ENCODE measurements at places on chromosomes 2 and 18.

- DNase-seq: no peak
These were observed 20.4 kb upstream of the PTMA start for GRCh38 chr2:231687961-231688360.

- DNase-seq: no peak
These were observed 49.3 kb downstream of the ACAA2 start for GRCh38 chr18:49764032-49764431.

GRCh38 chr2:15765686-15766302, 174.1 kb downstream of the DDX1 start:
- no peak for DNase-seq

- no peak for DNase-seq
These were observed 18.8 kb upstream of the SOX11 start for GRCh38 chr2:5673145-5674025.

DNA sequence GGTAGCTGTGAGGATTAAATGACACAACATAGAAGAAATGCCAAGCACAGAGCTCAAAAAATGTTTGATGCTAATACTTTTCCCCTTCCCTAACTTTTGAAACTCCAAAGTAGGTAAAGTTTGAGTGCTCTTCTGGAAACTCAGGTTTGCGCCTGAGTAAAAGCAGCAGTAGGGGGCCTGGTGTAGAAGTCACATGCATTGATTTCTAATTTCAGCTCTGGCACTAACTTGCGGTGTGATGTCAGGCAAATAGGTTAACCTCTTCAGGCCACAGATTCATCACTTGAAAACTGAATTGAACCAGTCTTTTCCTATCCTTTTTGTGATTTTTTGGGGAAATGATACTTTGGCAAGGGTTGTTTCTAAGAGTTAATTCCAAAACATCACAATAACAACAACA, 27.2 kb downstream of the LHCGR start:
- no peak for DNase-seq
